ENCODE measurements at places on chromosomes 16 and 17. TPM values are rescaled to one million over a fixed set of nuclear protein-coding genes. Genes with fewer than 3 reads are reported as not detected.

GRCh38 chr16:60204181-60204580, 1470.1 kb upstream of the GOT2 start:
- H3K36me3 ChIP-seq = no peaks in the 10 kb centered on the region
- no peak overlapping the region for H3K27ac ChIP-seq
- no peaks in the 10 kb centered on the region for H3K4me1 ChIP-seq
- no peaks in the 10 kb centered on the region for H3K27me3 ChIP-seq
- no peak for DNase-seq

DNA sequence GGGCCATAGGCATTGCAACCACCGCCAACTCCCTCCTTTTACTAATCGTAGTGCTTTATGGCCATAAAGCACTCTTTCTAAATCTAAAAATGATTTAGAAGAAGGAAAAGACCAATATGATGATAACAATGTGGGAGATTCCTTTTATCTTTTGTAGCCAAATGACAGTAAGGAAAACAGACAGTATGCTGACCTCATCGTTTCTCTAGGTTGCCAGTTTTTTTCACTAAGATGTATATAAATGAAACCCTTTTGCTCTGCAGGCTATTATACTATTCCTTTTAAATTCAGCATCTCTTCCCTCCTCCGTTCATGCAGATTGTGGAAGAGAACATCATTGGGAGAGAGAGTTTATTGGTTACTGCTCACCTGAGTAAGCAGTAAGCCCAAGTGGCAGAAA, 25.3 kb downstream of the OTOA start:
- no peak overlapping the region for H3K4me3 ChIP-seq
- no peak overlapping the region for H3K27ac ChIP-seq
- no peaks in the 10 kb centered on the region for H3K4me1 ChIP-seq
- DNase-seq = no peak
- no peaks in the 10 kb centered on the region for H3K27me3 ChIP-seq

DNA sequence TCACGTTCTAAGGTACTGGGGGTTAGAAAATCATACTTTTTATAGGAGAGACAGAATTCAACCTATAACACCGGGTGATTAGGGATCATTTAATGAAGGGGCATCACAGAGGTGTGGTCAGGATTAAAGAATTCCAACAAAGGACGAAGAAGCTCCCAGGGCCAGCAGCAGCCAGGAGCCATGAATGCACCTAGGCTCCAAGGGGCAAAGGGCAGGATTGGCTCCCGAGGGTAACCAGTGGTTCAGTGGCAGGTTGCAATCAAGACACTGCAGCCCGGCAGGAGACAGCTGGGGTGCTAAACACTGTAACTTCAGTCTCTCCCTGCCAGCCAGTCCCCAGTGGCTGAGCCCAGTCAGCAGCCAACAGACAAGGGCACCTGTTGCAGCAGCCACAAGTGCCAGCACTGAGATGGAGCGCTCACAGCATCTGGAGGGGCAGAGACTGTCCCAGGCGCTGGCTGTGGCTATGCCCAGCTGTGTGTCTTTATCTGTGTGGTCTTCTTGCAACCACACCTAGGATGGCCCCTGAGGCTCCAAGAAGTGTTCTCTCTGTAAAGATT, 23.9 kb downstream of the DHRS7C start:
- H3K27ac ChIP-seq = no peak overlapping the region
- H3K4me3 ChIP-seq = no peak overlapping the region
- H3K27me3 ChIP-seq = no peaks in the 10 kb centered on the region

DNA sequence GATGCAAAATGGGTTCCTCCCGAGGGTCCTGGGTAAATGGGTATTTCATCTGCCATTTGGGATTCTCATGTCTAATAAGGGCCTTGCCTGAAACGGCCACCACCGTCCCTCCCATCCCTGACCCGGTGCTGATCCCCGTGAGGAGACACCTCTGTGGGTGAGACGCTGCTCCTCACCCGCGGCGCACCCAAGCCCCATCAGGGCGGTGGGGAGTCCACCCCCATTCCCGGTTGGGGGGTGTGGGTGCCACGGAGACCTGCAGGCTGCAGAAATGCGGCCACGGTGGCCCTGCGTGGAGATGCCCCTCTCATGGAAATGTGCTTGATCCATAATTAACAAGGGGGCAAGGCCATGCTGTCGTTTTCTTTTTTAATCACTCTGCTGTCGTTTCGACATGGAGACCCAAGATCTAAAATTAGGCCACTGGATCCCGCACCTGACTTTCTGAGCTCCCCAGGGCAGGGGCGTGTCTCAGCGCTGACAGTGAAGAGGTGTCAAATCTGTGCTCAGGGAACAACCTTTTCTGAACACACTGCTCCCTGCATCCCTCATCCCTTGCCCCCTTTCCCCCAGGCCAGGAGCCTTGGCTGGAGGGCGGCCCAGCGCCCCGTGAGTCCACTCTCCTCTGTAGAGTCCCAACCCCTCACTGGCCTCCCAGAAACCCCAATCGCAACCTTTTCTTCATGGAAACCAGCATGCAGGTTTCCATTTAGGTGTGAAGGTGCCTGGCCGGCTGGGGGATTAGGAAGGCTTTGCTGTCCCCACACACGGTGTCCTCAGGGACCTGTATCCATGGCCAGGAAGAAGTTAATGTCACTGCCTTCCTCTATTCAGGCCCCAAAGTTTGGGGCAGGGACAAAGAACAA, 38.9 kb downstream of the PEMT start:
- no peak for DNase-seq
- no peaks in the 10 kb centered on the region for H3K36me3 ChIP-seq
- H3K4me3 ChIP-seq = no peak overlapping the region
- no peaks in the 10 kb centered on the region for H3K4me1 ChIP-seq
- no peaks in the 10 kb centered on the region for H3K27me3 ChIP-seq
- H3K27ac ChIP-seq = no peak overlapping the region

The ADAMTS18 gene
- total RNA-seq = not detected

The PRSS36 gene
- 0.44 TPM for total RNA-seq

The TP53TG3B gene
- not detected for total RNA-seq

The HP gene
- total RNA-seq = not detected

The DHRS7C gene
- total RNA-seq = not detected

The RBFOX1 gene
- not detected for total RNA-seq

All from CD8-positive, alpha-beta memory T cell (primary cell).